ENCODE measurements at places on chromosomes 13 and 19. TPM values are rescaled to one million over a fixed set of nuclear protein-coding genes. Genes with fewer than 3 reads are reported as not detected.

GRCh38 chr19:18366021-18366435, 19.9 kb upstream of the GDF15 start:
- no peaks in the 10 kb centered on the region for H3K27me3 ChIP-seq
- H3K4me1 ChIP-seq: peaks cover 5% of the 10 kb centered on the region
- no peaks in the 10 kb centered on the region for H3K36me3 ChIP-seq
- no peak for DNase-seq
- H3K27ac ChIP-seq: peak overlapping the region; percentile 90

GRCh38 chr13:70923863-70924752, 815.9 kb upstream of the KLHL1 start:
- H3K27ac ChIP-seq: no peak overlapping the region
- H3K4me3 ChIP-seq: no peak overlapping the region
- no peaks in the 10 kb centered on the region for H3K27me3 ChIP-seq
- no peaks in the 10 kb centered on the region for H3K4me1 ChIP-seq

The OR10H1 gene
- not detected for total RNA-seq

DNA sequence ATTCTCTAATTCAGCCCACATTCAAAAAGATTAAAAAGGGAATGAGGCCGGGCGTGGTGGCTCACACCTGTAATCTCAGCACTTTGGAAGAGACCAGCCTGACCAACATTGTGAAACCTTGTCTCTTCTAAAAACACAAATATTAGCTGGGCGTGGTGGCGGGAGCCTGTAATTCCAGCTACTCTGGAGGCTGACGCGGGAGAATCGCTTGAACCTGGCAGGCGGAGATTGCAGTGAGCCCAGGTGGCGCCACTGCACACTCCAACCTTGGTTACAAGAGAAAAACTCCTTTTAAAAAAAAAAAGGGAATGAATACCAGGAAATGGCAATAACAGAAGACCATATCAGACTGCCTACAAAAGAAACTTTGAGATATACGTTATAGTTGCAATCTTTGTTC, 1244.5 kb downstream of the PCDH9 start:
- H3K4me1 ChIP-seq: no peaks in the 10 kb centered on the region
- DNase-seq: peak; percentile 26
- H3K27me3 ChIP-seq: no peaks in the 10 kb centered on the region
- no peak overlapping the region for H3K27ac ChIP-seq
- no peaks in the 10 kb centered on the region for H3K36me3 ChIP-seq

- no peaks in the 10 kb centered on the region for H3K27me3 ChIP-seq
- H3K36me3 ChIP-seq: no peaks in the 10 kb centered on the region
- H3K27ac ChIP-seq: peak overlapping the region; percentile 17
- H3K4me3 ChIP-seq: peak overlapping the region; percentile 35
- peak; percentile 92 for DNase-seq
Observed at GRCh38 chr19:17830567-17831418, 9.5 kb upstream of the INSL3 start.

DNA sequence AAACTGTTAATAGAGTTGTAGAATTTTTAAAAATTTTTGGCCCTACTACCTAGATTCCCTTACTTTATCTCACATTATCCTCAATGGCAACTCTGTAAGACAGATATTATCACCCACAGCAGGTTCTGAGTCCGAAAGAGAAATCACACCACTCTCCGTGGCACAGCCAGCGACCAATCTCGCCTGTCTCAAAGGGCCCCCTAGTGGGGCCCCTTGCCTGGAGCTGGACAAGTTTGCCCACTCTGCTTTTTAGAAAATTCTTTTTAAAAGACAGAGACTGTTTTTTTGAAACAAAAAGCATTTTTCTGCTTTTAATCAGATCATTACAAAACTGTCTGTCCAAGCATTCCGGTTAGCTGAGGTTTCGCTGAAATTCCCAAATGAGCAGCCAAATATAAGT, 21.7 kb downstream of the PHF11 start:
- no peak overlapping the region for H3K4me3 ChIP-seq
- DNase-seq: no peak
- no peaks in the 10 kb centered on the region for H3K36me3 ChIP-seq
- no peaks in the 10 kb centered on the region for H3K4me1 ChIP-seq
- no peaks in the 10 kb centered on the region for H3K27me3 ChIP-seq

The HRC gene
- 1.8 TPM for total RNA-seq

DNA sequence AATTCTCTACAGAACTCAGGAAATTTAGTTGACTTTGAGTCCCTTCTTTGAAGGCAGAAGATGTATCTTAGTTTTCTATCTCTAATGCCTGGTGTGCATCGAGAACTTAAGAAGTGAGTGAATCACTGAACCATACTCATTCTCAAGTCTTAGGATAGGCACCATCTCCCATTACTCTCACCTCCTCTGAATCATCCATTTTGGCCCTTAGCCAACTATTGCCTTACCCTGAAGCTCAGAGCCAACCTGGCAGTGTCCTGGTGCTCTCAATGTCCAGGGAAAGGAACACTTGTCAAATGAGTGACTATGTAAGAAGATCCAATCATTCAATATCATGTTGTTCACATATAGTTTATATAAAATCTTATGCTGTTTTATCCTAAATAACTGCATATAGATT, 146.6 kb downstream of the RGCC start:
- H3K4me1 ChIP-seq: no peaks in the 10 kb centered on the region
- no peak for DNase-seq
- no peak overlapping the region for H3K4me3 ChIP-seq

GRCh38 chr19:29526730-29527499, 1.1 kb downstream of the VSTM2B start:
- H3K27me3 ChIP-seq: peaks cover 56% of the 10 kb centered on the region
- no peak overlapping the region for H3K27ac ChIP-seq
- H3K4me3 ChIP-seq: no peak overlapping the region
- no peak for DNase-seq
- no peaks in the 10 kb centered on the region for H3K36me3 ChIP-seq
- H3K4me1 ChIP-seq: peaks cover 5% of the 10 kb centered on the region

DNA sequence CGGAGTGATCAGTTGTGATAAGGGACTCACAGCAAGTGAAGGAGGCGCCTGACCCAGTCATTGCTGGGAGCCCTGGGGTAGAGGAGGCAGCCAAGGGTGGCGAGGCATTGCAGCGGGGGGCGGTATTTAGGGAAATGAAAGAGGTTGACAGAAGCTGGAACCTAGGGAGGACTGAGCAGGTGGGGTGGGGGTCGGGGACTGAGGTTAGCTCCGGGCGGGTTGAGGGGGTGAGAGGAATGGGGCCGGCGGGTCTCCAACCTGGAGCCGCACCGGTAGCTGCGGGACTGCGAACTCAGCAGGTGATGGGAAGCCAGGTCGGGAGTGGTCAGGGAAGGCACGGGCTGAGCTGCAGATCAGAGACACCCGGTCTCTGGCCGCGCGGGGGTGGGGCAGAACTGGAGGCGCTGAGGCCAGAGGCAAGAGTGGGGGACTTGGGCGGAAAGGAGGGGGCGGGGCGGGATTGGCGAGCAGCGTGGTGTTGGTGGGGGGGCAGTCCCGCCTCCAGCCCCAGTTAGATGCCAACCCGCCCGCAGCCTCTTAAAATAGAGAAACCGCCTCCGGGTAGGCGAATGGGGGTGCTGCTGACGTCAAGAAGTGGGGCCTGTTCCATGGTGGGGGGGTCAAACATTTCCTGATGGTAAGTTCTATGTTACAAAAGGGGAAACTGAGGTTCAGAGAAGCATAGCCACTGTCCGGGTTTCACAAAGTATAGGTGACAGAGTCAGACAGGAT, 1.5 kb downstream of the MAST3 start:
- no peak overlapping the region for H3K4me3 ChIP-seq
- DNase-seq: no peak
- no peaks in the 10 kb centered on the region for H3K36me3 ChIP-seq
- H3K27me3 ChIP-seq: peaks cover 4% of the 10 kb centered on the region

The F2RL3 gene
- total RNA-seq: 0.84 TPM

The ZNF99 gene
- total RNA-seq: not detected

- H3K27ac ChIP-seq: no peak overlapping the region
- DNase-seq: no peak
- H3K36me3 ChIP-seq: no peaks in the 10 kb centered on the region
- no peak overlapping the region for H3K4me3 ChIP-seq
Observed at GRCh38 chr13:99334221-99334620, 27.0 kb upstream of the GPR183 start.

GRCh38 chr13:98433654-98434053, 143.3 kb downstream of the STK24 start:
- no peak overlapping the region for H3K27ac ChIP-seq
- no peak for DNase-seq
- H3K36me3 ChIP-seq: no peaks in the 10 kb centered on the region
- H3K4me3 ChIP-seq: no peak overlapping the region
- no peaks in the 10 kb centered on the region for H3K27me3 ChIP-seq

The CAPN12 gene
- 5.2 TPM for total RNA-seq

The OR7C1 gene
- not detected for total RNA-seq

DNA sequence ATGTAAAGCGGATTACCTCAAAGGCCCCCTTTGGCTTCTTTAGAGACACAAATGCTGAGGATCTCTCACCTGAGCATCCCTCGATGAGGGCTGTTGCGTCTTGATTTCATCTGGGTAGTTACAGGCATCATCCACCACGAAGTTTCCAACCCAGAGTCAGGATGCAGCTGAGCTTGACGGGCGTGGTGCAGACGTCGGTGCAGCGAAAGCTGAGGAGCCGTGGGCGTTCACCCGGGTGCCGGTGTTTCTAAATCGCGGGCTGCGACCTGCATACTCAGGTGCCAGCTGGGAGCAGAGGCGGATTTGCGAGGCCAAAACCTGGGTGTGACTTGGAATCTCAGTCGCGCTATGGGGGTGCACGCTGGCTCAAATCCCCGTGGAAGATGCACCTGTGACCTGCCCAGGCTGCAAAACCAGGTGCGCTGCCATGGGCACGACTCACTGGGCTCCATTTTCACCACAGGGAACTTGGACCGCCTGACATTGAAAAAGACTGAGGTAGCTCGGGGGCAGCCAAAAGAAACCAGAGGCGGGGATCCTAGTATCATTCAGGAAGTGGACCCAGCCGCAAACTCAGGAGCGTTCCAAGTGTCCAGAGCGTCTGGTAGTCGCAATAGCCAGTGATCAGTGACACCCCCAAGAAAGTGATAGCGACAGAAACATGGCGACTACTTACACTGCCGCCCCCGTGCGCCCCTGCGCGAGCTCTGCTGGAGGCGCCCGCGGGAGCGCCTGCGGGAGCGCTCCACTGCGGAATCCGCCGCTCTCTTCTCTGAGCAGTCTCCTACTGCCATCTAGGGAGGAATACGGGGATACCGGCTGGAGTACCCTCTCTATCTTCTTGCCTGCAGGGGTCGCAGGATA, 36.4 kb upstream of the IGFL4 start:
- DNase-seq: peak; percentile 68
- H3K27me3 ChIP-seq: peaks cover 18% of the 10 kb centered on the region
- no peak overlapping the region for H3K27ac ChIP-seq
- no peaks in the 10 kb centered on the region for H3K4me1 ChIP-seq

The S1PR4 gene
- 1.1 TPM for total RNA-seq

DNA sequence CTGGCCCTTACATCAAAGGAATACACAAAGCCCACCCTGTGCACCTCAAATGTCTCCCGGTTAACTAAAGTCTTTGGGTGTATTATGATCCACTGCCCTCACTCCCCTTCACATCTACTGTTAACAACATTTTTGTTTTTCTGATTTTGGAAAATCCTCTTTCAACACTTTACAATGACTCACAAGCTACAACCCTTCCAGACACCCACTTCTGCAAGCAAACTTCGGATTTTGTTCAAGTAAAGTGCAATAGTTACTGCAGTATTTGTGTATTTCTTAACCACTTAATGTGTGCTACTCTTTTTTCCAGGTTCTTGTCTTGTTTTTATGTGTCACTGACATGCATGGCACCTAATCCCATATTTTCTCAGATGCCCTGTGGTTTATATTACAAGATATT, 101.1 kb downstream of the EDNRB start:
- H3K36me3 ChIP-seq: no peaks in the 10 kb centered on the region
- no peaks in the 10 kb centered on the region for H3K4me1 ChIP-seq
- no peak for DNase-seq
- H3K4me3 ChIP-seq: no peak overlapping the region
- H3K27ac ChIP-seq: no peak overlapping the region
- no peaks in the 10 kb centered on the region for H3K27me3 ChIP-seq

The NPHS1 gene
- total RNA-seq: not detected

- H3K27ac ChIP-seq: no peak overlapping the region
- no peaks in the 10 kb centered on the region for H3K4me1 ChIP-seq
- no peaks in the 10 kb centered on the region for H3K27me3 ChIP-seq
- no peaks in the 10 kb centered on the region for H3K36me3 ChIP-seq
Observed at GRCh38 chr13:100827489-100828176, 153.0 kb upstream of the TMTC4 start.

DNA sequence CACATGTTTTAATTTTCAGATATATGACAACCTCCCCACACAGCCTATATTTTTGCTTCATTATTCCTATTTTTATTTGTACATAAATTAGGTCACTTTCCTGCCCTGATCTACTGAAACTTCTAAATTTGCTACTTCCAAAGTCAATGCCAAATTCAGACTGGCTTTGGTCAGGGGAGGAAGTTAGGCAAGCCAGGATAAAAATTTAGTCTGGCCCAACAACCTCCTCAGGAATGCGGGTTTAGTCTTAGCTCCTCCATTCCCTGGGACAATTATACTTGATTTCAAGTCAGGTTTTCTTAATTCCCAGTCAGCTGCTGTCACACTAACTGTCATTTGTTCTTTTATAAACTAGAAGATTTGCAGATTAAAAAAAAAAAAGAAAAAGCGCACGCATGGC, 84.3 kb downstream of the TM9SF2 start:
- H3K27ac ChIP-seq: no peak overlapping the region
- H3K36me3 ChIP-seq: no peaks in the 10 kb centered on the region
- H3K4me3 ChIP-seq: no peak overlapping the region
- no peak for DNase-seq
- no peaks in the 10 kb centered on the region for H3K4me1 ChIP-seq

- no peaks in the 10 kb centered on the region for H3K36me3 ChIP-seq
- H3K4me1 ChIP-seq: no peaks in the 10 kb centered on the region
- H3K27me3 ChIP-seq: no peaks in the 10 kb centered on the region
- no peak overlapping the region for H3K4me3 ChIP-seq
- DNase-seq: no peak
Observed at GRCh38 chr13:40101708-40102359, 446.4 kb downstream of the COG6 start.

The LAIR1 gene
- 5.2 TPM for total RNA-seq
